Left cardiac atrium (tissue), 4 donors: ENCODE measurements at places on chromosomes 6 and 20.

- DNase-seq = no peak
These were observed 35.3 kb upstream of the GFOD1 start for GRCh38 chr6:13522656-13523055.

- DNase-seq = no peak
These were observed 28.7 kb downstream of the RALGAPA2 start for GRCh38 chr20:20683481-20684321.

DNA sequence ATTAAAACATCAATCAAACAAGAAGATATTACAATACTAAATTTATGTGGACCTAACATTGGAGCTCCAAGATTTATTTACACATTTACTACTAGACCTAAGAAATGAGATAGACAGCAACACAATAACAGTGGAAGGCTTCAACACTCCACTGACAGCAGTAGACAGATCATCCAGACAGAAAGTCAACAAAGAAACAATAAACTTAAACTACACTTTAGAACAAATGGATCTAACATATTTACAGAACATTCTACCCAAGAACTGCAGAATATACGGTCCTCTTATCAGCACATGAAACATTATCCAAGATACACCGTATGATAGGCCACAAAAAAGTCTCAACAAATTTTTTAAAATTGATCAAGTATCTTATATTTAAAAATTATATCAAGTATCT lies 27.0 kb downstream of the SLC17A1 start:
- no peak for DNase-seq

DNA sequence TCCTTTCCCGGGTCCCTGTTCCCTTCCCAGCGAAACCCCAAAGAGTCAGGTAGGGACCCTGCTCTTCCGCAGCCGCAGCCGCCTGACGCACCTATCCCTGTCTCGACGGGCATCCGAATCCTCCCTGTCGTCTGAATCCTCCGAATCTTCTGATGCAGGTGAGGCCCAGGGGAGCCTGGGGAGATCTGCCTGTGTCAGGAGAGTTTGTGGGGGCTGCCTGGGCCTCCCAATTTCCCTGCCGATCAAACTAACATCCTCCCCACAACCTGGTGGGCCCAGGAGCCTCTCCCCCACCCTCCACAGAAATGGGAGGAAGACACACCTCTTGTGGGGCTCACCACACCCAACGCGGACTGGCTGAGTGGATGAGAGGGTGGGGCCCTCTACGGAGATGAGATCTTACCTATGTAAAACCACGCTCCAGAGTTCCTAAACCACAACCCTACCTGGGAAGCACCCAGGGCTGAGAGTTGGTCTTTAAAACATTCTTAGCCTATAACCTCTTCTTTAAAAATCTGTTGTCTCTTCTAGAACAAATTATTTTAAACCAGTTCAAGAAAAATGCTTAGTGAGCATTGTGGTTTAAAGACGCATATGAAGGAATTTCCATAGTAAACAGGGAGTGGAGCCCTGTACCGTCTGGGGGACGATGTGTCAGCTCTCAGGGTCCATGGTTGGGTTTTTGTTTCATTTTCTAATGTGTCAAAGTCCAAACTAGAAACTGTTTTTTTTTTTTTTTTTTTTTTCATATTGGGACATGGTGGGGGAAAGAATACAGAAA lies 1.7 kb downstream of the CDC25B start:
- no peak for DNase-seq

DNA sequence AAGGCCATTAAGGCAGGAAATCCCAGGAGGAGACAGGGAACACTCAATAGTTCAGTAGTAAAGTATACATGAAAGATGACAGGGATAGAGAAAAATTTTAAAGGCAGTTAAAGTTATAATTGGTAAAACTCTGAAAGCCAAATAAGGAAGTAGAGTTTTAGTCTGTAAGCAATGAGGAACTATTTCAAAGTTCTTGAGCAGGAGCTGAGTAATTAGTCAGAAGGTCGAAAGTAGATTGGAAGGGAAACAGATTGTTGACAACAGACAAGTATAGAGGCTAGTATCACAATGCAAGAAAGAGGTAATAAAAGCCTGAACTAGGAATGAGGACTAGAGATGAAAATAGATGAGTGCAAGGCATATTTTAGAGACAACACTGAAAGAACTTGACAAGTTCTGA lies 150.3 kb downstream of the CDK19 start:
- no peak for DNase-seq

GRCh38 chr6:48619771-48620170 lies 508.8 kb upstream of the PTCHD4 start:
- DNase-seq = no peak

GRCh38 chr20:3798908-3799248 lies 2.8 kb downstream of the CDC25B start:
- DNase-seq = no peak

DNA sequence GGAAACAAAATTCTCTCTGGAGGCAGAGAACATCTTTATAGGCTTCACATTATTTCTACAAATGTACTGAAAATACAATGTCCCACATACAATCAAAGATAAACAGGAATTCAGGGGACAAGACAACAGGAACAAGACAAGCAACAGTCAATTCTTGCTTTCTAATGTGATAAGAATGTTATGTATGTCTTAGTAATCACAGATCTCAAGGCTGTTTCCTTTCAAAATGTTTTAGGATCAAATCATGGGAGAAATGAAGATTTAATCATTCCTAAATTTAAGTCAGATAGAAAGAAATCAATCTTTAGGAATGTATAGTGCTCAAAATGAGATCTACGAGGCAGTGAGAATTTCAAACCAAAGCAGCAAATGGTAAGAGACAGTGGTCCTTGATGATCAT lies 32.1 kb downstream of the NEDD9 start:
- DNase-seq = no peak

DNA sequence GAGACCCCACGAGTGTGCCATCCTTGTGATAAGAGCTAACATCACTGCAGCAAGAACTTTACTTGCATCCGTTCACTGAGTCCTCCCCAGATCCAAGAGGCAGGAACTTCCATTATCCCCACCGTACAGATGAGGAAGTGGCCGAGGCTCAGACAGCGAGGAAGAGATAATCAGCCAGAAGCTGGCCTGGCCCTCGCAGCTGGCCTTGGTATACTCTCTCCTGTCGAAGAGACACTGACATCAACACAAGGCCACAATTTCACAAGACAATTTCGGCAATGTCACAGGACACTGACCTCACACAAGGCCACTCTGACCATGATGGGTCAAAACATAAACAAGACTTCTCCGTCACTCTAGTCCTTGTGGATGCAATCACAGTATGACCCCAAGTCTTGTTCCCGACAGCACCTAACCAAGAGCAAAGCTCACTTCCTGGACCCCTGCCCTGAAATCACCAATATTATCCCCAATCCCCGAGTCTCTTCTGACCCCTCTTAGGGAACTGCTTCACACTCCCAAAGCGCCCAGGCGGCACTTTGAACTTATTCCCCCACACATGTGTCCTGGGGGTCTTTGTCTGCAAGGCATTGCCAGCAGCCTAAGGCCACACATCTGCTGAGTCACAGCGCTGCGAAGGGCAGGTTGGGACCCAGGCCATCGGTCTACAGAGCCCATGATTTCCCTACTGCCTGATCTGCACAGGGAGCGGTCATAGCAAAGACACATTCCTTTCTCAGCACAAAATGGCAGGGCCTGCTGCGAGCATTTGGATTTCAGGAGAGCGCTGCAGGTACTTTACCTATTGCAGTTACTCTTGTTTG lies 14.8 kb upstream of the VAPB start:
- no peak for DNase-seq
